ENCODE measurements at places on chromosomes 12 and 14. TPM values are rescaled to one million over a fixed set of nuclear protein-coding genes. Genes with fewer than 3 reads are reported as not detected.

DNA sequence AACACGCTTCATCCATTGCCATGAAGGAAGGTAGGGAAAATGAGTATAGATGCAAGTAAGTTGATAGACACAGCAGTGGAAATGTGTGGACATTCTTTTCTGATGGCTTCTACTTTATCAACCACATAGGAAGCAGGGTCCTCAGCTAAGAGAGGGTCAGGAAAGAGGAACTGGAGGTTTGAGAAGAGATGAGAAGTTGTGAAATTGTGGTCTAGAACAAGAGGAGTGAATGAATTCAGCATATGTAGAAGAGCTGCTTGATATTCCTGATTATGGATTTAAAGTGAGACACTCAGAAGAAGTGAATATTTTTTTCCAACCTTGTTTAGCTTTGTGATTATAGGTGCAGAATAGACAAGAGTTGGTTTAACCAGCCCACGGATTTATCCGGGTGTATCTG is 128.5 kb downstream of the SLC15A5 start:
- DNase-seq: no peak

GRCh38 chr14:103543140-103543539 is 14.1 kb downstream of the TRMT61A start:
- no peak for DNase-seq

SLC39A5 gene
- total RNA-seq: 1.2 TPM

DNA sequence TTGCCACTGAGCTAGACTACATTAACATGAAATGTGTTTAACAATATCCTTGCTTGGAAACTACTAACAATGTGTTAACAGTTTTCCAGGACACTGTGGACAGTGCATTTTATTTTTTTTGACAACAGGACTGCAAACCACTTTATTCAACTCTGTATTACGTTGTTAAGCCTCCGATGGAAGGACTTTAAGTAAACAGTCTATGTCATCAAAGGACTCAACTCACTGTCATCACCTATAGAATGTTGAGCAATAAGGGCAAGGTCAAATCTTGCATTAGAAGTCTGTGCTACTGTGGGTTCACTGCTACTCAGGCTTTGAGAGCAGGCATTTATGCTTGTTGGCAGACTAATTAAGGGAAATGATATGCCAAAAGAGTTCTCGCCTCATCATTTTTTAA is 483.7 kb downstream of the FLRT2 start:
- no peak for DNase-seq

DNA sequence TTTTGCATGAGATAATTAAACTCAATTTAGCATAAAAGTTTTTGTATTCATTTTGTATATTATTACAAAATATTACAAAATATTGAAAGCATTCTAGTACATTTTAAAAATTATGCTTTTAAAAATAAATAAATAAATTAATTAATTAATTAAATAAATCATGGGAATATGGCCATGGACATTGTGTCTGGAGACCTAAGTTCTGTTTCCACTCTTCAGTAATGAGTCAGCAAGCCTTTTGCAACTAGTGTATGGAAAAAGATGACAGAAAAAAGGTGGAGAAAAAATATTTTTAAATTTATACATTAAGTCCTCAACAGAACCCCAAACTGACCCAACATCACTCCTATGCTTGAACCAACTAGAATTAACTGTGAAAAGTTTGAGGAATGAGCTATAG is 1187.5 kb upstream of the USP15 start:
- DNase-seq: no peak

SCN8A gene
- total RNA-seq: 3.5 TPM

- no peak for DNase-seq
Measured at GRCh38 chr14:69395929-69396328, 2.2 kb downstream of the ERH start.

AMN1 gene
- 15.2 TPM for total RNA-seq

DNA sequence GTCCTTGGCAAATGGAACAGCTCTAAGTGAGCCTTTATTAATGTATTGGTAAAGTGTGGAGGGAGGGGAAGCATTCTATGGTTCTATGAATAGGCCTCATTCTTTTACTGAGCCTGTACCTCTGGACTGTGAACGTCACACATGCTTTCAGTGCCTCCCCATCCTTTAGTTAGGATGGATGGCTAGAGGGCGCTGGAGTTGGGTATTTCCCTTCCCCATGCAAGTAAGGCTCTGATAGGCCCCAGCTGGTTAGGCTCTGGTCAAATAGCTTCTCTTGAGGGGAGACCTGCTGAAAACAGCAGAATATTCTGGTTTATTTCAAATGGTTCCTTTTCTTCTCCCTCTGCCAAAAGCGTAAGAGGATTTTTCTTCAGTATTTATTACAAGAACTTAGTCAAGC is 860.9 kb upstream of the MDGA2 start:
- peak; percentile 2 for DNase-seq

KRT73 gene
- not detected for total RNA-seq
